ENCODE measurements at places on chromosomes 4 and X. TPM values are rescaled to one million over a fixed set of nuclear protein-coding genes. Genes with fewer than 3 reads are reported as not detected.

FAM114A1 gene
- polyA plus RNA-seq, result 44.2 TPM

IL1RAPL2 gene
- polyA plus RNA-seq, result not detected

PITX2 gene
- polyA plus RNA-seq, result 1.5 TPM

GRCh38 chr4:152591396-152591795 is 55.5 kb upstream of the FBXW7 start:
- no peak for DNase-seq

GRCh38 chr4:98599617-98600205 is 58.7 kb downstream of the TSPAN5 start:
- no peak for DNase-seq

DNA sequence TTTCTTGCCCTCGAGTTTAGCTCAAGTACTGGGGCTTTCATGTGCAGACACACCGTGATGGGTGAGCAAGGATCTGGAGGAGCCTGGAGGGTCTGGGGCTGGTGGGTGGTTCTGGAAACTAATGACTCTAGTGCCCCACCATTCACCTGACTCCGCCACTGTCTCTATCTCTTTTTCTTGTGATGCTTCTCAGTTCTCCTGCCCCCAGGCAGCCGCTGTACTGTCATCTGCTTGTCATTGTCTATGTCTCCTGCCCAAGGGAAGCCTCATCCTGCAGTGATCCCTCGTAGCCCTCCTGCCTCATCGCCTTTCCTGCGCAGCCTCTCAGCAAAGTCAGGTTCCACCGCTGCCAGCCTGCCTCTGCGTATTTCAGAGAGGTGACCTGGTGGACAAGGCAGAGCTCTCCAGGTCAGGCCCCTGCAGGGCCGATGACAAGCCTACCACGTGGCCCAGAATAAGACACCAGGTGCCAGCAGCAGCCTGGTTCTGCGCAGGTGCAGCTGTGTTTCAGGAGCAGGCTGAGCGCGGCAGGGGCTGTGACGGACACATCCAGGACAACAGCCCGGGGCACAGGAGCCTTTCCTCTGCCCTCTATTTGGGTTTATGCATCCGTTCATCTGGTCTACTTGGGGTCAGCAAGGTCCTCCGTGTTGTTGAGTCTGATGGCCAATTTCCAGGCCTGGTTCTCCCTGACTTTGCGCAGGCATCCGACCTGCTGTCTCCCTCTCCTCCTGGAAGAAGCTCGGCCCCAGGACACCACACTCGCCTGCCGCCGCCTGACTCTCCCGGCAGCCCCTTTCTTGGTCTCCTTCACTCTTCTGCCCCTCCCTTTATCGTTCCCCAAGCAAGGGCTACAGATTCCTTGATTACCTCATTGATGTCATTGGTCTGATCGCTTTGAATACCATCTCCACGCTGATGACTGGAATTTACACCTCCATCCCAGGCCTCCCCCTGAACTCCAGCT is 30.9 kb upstream of the CDKN2AIP start:
- no peak for DNase-seq

USP17L26 gene
- polyA plus RNA-seq, result not detected

DNA sequence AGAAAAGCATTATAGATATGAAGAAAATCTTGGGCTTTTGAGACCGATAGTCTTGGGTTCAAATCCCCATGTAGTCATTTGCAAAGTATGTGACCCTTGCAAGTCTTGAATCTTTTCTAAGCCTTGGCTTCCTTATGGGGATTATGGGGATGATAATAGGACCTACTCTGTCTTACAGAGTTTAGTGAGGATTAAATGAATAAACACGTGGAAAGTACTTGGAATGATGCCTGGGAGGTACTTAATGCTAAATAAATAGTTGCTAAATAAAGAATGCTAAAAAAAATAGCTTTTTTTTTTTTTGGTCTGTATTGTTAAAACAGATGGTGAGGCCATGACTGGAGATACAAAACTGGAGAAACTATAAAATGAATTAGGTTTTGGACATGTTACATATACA is 292.7 kb downstream of the GPAT3 start:
- DNase-seq, result no peak

CCDC149 gene
- polyA plus RNA-seq, result 1.4 TPM

All from A549 (cell line).